ENCODE measurements at places on chromosomes 2 and 18.

DNA sequence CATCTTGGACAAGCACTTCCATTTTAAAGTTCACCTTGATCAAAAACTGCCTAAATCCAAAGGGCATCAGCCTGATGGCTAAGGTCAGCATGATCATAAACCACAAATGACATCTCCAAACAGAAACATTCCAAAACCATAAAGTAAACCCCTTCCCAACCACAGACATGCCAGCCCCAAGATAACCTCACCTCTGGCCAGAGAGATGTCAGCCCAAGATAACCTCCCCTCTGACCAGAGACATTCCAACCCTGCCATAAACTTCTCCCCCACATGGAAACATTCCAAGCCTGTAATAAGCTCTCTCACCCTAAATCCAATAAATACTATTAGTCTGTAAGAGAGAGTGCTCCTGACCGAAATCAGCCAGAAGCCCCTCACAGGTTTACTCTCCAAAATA is 18.6 kb upstream of the MARCO start:
- no peak for DNase-seq

DNA sequence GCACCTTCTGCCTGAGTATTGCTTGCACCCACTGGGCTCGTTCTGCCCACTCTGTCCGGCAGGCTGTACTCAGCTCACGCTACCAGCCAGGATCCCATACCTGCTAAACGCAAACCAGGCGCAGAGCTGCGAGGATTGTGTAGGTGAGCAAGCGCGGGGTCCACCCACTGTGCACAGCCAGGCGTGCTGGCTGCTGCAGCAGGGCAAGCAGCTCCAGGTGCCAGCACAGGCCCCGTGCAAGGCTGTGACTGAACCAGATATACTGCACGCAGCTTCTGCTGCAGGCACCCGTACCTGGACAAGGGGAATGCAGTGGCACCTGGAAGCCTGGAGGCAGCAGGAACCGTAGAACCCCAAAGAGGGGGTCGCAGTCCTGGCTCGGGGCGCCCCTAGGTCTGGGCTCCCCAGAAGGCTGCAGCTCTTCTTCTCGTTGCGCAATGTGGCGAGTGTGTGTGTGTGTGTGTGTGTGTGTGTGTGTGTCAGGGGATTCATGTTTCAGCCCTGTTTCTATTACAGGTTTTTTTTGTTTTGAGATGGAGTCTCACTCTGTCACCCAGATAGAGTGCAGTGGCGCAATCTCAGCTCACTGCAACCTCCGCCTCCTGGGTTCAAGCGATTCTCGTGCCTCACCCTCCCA is 46.1 kb upstream of the RAB1A start:
- no peak for DNase-seq

DNA sequence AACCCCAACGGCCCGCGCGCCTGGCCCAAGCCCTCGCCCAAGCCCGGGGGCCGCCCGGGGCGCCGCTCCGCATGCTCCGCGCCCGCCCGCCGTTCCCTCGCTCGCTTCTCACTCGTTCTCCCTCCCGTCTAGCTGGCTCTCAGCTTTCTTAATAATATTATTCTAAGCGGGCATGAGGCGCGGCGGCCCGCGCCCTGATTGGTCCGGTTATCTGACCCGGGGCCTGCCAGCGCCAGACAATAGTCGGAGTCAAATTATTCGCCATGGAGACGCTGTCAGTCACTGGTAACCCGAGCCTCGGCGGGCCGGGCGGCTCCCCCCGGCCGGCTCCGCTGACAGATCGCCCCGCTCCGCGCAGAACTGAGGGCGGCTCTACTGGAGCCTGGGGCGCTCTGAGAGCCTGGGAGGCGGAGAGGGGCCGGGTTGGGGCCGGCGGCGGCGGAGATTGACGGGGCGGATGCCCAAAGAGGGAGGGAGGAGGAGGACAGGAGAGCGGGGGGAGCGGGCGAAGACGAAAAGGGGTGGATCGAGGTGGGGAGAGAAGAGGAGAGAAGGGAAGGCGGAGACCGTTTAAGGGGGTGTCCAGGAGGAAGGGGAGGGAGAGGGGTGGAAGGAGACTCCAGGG is at the start of gene SIX2:
SIX2 (minus strand) TSS at position 150 of the 625 bp plus-strand sequence. CDS start 342 bp downstream, outside the sequence.
- peak; percentile 97 for DNase-seq

- DNase-seq, result no peak
Measured at GRCh38 chr18:47677952-47678351, 252.5 kb downstream of the SMAD2 start.

GRCh38 chr2:213171147-213171546 is 19.7 kb upstream of the IKZF2 start:
- no peak for DNase-seq

DNA sequence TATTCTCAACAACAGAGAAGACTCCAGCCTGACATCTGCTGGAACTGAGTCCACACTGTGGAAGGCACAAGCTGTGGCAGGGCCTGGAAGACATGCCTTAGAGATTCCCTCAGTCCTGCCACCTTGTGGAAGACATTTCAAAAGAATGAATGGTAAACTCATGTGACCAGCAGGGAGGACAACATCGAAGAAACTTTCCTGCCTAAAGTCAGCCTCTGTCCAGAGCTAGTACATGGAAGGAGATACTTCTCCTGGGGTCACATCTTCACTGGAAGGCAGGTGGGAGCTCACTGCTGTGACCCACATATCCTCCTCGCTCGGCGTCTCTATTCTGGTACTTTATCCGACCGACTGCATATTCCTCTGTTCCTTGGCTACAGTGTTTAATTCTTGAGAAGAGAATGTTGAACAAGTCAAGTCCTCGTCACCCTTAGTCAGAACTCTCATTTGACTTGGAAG is 59.5 kb downstream of the PUM2 start:
- peak; percentile 5 for DNase-seq

DNA sequence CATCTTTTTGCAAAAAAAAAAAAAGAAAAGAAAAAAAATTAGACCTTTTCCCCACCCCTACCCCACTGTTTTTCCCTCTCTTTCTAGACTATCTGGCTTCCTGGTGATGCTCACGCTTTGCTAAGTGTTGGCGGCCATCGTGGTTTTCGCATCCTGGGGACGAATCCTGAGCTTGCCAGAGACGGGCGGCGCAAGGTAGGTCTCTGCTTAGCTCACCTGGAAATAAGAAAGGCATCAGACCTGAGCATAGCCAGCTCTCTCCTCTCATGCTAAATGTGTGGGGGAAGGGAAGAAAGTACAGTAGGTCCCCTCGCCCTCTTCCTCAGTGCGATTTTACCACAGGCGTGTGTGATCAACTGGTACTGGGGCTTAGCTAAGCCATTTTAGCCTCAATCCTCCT is 90.5 kb downstream of the KLHL29 start:
- no peak for DNase-seq

DNA sequence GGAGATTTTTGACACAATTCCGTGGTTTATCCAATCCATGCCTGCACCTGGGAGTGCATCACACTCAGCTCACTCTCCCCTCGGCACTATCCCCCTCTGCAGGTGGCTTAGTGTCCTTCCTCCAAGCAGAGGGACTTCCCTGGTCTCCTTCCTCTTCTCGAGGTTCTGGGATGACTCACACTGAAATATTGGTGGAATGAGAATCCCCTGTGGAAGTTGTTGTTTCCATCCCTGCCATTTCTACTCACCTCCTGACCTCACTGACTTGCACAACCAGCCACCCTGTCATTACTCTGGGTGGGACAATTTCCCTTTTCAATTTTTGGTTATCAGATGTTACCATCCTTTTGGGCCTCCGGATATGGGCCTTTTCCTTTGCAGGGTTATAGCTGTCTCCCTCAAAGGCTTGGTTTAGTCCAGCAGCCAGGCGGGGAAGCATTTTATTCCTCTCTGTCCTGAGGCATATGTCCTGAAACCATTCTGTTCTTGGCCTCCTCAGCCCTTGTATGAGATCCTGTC is 59.9 kb downstream of the PTPRM start:
- DNase-seq, result no peak

DNA sequence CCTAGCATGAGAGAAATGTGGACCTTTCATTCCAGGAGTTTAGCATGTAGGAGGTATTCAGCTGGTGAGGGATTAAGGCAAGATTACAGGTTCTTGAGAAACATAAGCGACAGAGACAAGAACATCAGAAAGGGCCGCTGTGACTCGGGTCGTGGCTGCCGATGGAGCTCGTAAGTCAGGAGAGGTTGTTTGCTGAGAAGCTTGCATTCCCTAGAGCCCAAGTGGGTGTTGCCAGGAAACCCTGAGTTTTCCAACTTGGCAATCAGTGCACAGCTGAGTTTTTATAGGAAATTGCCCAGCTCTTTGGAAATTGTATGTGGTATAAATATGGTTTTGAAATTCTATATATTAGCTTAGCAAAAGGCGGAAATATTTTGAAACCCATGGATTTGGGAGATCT is 46.4 kb upstream of the CYP1B1 start:
- no peak for DNase-seq

GRCh38 chr2:217793566-217794132 is 209.1 kb downstream of the TNS1 start:
- DNase-seq, result no peak
